AG04449 (cell line): ENCODE measurements at places on chromosomes 1 and 21.

GRCh38 chr1:17549384-17549783 is 9.9 kb downstream of the ARHGEF10L start:
- no peak for DNase-seq

DNA sequence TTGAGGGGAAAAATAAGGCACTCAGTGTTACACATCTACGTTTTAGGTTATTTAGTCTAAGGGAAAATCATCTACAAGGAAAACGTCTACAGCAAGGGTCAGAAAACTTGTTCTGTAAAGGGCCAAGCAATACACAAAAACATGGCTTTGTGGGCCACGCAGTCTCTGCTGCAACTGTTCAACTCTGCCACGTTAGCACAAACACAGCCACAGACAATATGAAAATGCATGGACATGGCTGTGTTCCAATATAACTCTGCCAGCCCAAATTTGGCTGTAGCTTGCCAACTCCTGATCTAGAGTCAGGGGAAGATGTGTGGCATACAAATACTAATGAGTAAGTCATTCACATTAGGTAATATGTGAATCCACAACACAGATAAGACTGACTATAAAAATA is 40.7 kb downstream of the COA6 start:
- no peak for DNase-seq

- peak; percentile 95 for DNase-seq
Observed at GRCh38 chr1:235018161-235018560, 110.5 kb downstream of the TOMM20 start.

DNA sequence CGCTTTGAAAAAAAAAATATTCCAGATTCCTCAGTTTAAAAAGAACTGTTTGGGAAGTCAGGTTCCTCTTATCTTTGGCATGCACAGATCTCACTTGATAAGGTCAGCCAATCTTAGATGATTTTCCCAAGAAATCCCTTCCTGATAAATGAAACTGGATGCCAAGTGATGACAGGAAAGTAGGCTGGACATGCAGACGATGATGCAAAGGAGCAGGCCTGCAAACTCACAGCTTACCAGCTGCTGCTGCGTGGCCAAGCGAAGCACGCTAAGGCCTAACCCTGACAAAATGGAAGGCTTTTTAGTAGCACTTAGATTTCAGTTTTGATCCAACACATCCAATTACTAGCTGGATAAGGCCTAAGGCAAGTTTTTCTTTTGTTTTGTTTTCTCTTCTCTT is 10.1 kb downstream of the TADA1 start:
- DNase-seq, result no peak

- no peak for DNase-seq
Observed at GRCh38 chr1:241611063-241611462, 29.1 kb downstream of the CHML start.

DNA sequence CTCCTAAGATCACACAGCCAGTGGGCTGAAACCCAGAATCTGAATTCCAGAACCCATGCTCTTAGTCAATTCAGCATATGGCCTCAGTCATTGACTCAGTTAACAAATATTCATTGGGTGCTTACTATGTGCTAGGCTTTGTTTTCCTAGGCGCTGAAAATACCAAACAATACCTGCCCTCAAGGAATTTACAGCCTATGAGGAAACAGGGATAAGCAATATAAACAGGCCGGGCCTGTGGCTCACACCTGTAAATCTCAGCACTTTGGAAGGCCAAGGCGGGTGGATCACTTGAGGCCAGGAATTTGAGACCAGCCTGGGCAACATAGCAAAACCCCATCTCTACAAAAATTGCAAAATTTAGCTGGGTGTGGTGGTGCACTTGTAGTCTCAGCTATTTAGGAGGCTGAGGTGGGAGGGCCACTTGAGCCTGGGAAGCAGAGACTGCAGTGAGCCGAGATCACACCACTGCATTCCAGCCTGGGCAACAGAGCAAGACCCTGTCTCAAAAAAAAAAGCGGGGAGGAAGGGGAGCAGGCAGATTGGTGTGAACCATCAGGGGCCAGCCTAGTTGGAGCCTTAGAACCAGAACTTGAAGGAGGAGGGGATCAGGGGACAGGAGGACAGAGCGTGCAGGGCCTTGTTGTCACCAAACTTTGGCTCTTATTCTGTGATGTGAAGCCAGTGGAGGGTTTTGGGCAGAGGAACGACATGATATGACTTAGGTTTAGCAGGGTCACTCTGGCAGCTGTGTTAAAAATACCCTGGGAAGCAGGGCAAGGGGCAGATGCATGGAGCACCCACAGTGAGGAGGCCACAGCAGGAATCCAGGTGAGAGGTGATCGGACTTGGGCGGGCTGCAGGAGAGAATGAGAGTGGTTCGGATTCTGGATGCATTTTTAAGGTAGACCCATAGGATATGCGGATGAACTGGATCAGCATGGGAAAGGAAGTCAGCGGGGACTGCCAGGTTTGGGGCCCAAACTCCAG is 5.8 kb downstream of the TINAGL1 start:
- no peak for DNase-seq

- DNase-seq, result peak; percentile 41
Observed at GRCh38 chr21:33894736-33895288, 20.8 kb downstream of the ATP5PO start.

GRCh38 chr21:25300632-25301031 is 306.6 kb downstream of the MRPL39 start:
- no peak for DNase-seq

- no peak for DNase-seq
Observed at GRCh38 chr1:15337656-15338402, 71.9 kb upstream of the EFHD2 start.

DNA sequence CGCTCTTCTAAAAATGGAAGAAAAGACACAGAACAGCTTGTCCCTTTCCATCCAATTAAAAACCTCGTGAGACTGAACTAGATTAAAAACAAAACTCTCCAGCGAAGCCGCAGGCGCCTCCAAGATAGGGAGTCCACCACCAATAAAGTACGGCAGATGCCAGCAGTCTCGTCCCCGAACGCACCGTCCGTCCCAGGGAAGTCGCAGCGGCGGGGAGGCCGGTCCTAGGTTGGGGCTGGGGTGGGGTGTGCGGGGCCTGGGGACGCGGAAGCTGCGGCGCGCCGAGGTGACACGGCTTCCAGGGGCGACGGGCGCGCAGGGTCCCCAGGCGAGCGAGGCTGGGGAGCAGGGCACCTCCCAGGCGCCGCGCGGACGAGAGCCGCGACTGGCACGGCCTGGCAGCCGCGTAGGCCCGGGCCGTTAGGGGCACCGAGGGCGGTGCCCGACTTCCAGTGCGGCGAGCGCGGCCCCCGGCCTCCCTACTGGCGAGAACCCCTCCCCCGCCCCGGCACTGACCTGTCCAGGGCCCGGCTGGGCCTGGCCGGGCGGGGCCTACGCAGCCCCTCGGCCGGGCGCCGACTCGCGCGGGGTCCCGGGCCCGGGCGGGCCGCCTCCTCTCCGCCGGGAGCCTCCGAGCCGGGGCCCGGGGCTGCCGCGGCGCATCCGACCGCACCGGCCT is 28.3 kb upstream of the A3GALT2 start:
- no peak for DNase-seq

DNA sequence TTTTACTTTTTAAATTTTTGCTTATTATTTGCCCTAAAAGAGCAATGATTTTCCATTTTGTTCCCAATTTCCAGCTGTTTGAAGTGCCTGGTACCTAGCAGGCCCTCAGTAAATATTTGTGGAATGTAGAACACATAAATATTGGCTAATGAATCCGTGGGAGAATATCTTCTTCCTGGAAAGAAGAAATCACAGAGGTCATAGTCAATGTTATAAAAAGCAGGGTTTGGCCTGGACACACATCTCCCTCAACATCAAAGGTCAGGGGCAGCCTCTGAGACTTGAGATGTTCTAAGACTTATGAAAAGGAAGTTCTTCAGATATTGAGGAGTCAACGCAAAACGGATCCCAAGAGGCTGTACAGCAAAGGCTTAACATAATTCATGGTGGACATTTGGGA is 358.1 kb downstream of the HHAT start:
- no peak for DNase-seq

DNA sequence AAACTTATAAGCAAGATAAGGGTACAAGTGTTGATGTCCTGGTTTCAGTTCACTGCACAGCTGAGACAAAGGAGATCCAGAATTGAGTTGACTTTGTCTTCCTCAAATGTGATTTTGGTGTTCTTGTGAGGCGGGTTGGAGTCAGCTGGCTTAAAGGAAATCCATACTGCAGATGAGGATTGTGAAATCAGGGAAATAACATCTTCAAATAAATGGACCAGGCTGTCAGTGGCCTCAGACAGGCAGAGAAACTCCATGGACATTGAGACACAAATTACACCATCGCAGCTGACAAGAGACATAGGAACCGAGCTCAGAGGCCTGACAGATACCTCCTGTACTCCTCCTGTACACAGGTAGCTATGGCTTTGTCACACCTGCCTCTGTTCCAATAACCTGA is 27.0 kb upstream of the REG4 start:
- no peak for DNase-seq

- no peak for DNase-seq
Observed at GRCh38 chr1:153608089-153608682, 4.8 kb downstream of the S100A16 start.

DNA sequence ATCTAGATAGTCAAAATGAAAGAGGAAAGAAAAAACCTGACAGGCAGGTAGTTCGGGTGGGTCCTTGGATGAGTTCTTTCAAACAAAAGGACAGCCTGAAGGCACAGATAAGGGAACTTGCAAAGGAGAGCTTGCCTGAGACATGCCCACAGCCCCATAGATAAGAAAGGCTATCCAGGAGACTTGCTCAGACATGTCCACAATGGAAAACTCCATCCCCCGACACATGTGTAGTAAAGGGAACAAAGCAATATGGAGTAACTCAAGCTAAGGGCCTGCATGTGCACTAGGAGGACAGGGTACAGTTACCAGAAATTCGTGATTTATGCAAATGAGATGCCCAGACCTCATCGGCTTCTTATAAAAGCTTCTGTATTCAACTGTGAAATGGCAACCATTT is 281.5 kb downstream of the NEGR1 start:
- DNase-seq, result no peak

GRCh38 chr1:14659913-14660312 is 61.4 kb downstream of the KAZN start:
- DNase-seq, result no peak

DNA sequence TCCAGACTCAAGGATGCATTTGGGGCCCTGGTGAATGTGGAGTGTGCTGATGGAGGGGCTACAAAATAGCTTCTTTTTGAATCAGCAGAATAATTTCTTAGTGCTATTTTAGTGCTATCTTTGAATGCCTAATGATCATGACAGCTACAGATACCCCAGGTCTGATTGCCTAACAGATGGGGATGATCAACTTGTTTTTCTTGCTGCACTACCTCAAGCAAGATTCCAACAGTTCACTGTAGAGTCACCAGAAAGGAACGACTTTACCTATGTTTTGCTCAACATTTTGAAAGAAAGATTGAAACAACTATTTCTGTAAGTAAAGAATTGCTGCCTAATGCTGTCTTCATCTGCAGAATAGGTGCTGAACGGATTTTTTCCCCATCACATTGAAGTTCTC is 42.6 kb upstream of the VAV3 start:
- DNase-seq, result no peak

GRCh38 chr1:117598489-117598888 is 7.4 kb upstream of the TENT5C start:
- DNase-seq, result no peak

- no peak for DNase-seq
Observed at GRCh38 chr1:112264010-112264409, 132.0 kb upstream of the CTTNBP2NL start.

DNA sequence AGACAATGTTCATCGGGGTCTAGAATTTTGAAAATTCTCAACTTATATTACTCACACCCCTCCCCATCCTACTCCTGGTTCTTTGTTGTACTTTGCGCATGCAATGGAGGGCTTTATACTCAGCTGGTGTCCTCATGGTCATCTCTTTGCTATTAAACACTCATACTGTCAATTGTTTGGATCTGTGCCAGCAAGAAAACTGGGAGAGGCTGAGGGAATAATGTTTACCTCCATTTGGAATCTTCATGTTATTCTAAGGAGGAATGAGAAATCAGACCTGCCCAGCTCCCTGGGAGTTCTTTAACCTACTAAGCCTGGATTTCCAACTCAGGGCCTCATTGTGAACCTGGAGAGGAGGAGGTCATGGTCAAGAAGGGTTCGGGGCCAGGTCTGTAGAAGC is 143.9 kb upstream of the DNAH14 start:
- no peak for DNase-seq

DNA sequence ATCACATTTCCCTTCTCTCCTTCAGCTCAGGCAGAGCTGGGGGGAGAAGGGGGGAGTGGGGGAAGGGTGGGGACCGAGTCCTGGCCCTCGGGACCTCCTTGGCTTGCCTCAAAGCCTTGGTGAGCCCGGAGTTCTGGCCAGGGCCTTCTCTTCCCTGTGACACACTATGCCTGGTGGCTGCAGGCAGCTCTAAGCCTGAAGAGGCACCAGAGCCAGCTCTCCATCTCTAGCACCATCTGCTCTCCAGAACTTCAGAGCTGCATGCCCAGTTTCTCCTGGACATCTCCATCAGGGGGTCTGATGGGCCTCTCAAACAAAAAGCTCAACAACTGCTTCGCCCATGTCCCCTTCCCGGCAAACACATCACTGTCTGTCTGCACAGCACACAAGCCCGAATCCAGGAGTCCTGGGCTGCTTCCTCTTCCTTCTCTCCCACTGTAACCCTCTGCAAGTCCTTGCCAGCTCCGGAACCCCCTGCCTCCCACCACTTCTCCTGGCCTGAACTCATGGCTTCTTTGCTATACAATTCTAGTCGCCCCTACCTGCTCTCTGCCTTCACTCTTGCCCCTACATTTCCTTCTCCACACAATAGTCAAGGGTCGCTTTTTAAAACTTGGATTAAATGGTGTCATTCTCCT is 26.5 kb downstream of the KIAA1614 start:
- DNase-seq, result no peak

DNA sequence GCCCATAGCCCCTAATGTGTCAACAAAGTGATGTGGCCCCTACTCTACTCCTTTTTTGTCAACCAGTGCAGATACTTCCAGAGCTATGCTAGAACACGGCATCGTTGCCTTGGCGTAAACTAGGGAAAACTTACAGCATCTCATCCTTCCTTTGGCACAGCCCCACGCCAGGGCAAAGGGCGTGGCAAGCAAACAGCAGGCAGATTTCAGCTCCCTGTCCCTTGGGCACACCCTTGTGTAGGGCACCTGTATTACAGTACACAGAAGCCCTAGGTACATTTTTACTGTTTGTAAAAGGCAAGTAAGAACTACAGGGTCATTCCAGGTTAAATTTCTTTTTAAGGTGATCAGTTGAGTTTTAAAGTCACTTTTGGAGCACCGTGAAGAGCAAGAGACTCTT is 29.3 kb downstream of the PRDX6 start:
- DNase-seq, result no peak

DNA sequence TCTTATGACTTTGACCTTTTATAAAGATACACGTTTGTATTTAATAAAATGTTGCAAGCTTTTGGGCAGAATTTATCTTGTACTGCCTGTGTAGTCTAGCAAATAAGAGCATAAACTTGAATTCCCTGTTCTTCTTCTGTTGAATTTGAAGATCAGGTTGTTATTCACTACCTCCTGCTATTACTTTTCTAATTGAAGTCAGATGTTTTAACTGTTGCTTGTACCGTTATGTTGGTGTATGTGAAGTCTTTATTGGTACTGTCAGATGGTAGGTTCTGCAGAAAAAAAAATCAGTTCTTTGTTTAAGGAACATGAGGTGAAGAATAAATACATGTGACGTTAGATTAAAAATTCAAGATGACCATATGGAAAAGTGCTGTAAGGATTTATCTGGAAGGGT is 69.1 kb downstream of the DYRK1A start:
- DNase-seq, result no peak
